Fibroblast of villous mesenchyme (primary cell): ENCODE measurements at places on chromosomes 4 and X. TPM values are rescaled to one million over a fixed set of nuclear protein-coding genes. Genes with fewer than 3 reads are reported as not detected.

DNA sequence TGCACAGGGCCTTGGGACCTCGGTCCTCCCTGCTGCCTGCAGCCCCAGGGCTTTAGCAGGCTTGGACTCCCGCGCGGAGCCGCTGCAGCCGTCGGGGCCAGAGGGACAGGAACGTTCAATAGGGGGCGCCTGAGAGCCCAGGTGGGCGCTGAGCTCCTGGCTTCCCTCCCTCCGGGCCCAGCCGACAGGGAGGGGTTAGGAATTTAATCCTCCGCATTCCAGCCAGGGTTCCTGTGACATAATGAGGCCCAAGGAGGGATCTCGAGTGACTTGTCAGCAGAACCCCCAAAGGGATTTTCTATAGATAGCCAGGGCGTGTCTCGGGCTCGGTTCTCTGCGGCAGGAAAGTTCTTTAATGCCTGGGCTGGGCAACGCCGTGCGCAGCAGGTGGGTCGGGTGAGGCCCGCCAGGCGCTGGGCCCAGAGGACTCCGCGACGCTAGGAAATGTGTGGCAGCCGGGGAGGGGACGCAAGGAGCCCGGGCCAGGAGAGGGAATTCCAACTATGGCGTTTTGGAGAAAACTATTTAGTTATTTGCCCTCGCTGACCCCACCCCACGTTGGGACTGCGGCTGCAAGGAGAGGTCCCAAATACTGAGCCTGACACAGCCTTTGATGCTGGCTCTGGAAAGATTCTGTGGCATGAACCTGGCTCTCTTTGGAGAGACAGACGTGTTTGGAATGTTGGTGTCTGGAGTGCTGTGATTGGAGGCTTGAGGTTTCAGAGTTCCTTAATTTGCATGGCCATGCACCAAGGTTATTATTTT is 285.2 kb upstream of the GATB start:
- DNase-seq = peak; percentile 17

SOWAHB gene
- total RNA-seq = under 0.01 and 0.32 TPM in 2 replicates

PNMA5 gene
- 0.64 TPM in 1 of 2 replicates, not detected in the other for total RNA-seq

ZCCHC18 gene
- total RNA-seq = 0.43 and 0.64 TPM in 2 replicates

DNA sequence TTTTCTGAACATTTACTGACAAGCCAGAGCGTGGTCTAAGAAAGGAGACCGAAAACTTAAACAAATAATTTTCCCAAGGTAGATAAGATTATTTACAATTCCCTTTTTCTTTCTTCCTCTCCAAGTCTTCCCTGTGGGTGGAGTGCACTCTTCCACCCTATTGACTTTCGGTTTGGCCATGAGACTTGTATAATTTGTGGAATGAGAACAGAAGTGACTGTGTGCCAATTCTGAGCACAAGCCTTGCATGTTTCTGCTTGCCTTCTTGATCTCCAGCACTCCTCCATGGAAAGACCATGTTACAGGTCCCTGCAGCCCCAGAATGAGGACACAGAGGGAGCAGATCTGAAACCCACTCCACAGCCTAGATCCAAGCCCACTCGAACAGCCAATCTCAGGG is 150.0 kb upstream of the HPGD start:
- no peak for DNase-seq

S100P gene
- not detected in 2 replicates for total RNA-seq

DNA sequence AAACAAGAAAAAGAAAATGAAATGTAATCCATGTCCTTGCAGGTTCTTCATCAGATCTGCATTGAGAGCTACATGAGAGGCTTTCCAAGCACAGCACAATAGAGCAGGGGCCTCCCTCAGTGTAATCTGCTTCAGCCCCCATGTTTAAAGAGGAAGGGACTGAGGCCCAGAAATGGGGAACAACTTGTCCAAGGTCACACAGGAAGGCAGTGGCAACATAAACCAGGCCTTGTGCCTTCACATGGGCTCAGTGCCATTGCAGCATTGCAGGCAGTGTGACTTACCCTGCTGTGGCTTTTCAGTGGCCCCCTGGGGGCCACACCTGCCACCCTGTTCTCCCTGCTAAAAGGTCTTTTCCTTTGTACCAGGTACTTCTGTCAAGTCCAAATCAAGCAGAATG is 20.9 kb upstream of the CD99L2 start:
- no peak for DNase-seq

DNA sequence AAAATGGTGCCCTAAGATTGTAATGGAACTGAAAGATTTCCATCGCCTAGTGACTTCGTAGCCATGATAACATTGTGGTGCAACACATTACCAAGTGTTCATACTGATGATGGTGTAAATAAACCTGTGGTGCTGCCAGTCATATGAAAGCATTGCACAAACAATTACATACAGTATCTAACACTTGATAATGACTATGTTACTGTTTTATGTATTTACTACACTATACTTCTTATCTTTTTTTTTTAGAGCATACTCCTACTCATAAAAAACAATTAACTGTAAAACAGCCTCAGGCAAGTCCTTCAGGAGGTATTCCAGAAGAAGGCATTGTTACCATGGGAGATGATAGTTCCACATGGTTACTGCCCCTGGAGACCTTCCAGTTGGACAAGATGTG is 152.7 kb upstream of the EDNRA start:
- no peak for DNase-seq

DNA sequence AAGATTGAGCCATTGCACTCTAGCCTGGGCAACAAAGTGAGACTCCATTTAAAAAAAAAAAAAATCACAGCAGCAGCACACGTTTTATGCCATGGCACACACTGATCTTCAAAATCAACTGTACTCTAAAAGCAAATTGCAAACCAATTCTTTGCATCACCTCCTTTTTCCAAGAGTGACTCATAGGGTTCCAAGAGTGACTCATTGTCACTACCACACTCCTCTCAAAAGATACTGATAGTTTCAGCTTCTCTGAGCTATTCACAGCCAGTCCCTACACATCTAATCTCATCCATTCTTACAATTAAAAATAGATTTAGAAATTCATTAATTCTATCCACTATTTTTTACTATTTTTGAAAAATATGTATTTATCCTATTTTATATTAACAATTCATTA is 1494.9 kb upstream of the AGA start:
- no peak for DNase-seq

GRCh38 chr4:81330018-81330417 is 115.0 kb upstream of the PRKG2 start:
- no peak for DNase-seq

GRCh38 chrX:56763556-56764152 is 34.6 kb downstream of the NBDY start:
- DNase-seq = peak; percentile 60

DNA sequence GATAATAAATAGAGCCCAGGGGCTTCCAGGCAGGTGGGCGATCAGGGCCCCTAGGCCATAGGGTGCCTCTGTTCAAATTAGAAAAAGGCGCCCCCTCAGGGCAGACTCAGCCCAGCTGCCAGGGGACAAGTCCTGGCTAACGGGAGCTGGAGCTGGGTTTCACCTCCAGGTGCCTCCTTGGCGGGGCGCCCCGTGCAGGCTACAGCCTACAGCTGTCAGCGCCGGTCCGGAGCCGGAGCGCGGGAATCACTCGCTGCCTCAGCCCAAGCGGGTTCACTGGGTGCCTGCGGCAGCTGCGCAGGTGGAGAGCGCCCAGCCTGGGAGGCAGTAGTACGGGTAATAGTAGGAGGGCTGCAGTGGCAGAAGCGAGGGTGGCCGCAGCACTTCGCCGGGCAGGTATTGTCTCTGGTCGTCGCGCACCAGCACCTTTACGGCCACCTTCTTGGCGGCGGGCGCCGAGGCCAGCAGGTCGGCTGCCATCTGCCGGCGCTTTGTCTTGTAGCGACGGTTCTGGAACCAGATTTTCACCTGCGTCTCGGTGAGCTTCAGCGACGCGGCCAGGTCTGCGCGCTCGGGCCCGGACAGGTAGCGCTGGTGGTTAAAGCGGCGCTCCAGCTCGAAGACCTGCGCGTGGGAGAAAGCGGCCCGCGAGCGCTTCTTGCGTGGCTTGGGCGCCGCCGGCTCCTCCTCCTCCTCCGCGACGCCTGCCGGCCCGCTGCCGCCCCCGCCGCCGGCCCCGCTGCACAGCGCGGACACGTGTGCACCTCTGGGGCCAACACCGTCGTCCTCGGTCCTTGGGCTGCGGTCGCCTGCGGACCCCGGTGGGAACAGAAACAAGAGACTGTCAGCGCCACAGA is 2.4 kb downstream of the NKX3-2 start:
- DNase-seq = no peak

P2RY4 gene
- not detected in 2 replicates for total RNA-seq

GC gene
- total RNA-seq = not detected in 2 replicates

PDE5A gene
- 109 and 162 TPM in 2 replicates for total RNA-seq

ERCC6L gene
- 2.3 and 5.6 TPM in 2 replicates for total RNA-seq

- peak; percentile 61 for DNase-seq
Observed at GRCh38 chr4:43330288-43330687, 437.8 kb downstream of the GRXCR1 start.

- no peak for DNase-seq
Observed at GRCh38 chrX:9196961-9197640, 163.2 kb upstream of the FAM9B start.

- peak; percentile 34 for DNase-seq
Observed at GRCh38 chr4:158858410-158859199, 89.8 kb downstream of the FNIP2 start.

ATG4A gene
- 10.6 and 17.3 TPM in 2 replicates for total RNA-seq

DDIT4L gene
- total RNA-seq = 3.0 and 3.5 TPM in 2 replicates

GRCh38 chrX:29295987-29296680 is 708.9 kb downstream of the IL1RAPL1 start:
- no peak for DNase-seq

- DNase-seq = no peak
Observed at GRCh38 chr4:28918871-28919270, 1801.3 kb upstream of the PCDH7 start.

- no peak for DNase-seq
Observed at GRCh38 chr4:56323327-56323726, 64.0 kb downstream of the AASDH start.

- DNase-seq = peak; percentile 45
Observed at GRCh38 chr4:10117359-10118047, 904 bp upstream of the WDR1 start.

DNA sequence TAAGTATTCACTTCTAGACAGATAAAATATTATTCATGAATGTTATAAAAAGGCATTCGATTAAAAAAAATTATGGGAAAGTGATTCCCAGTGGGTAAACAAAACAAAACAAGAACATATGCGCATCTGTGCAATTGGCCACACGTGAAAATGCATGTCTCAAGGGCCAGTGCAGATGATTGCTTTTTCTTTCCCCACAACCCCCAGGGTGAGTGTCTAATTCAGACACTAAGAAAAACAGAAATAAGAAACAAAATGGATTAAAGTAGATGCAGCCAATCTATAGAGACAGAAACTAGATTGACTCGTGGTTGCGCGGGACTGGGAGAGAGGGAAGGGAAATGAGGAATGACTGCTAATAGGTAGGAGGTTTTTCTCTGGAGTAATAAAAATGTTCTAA is 49.5 kb downstream of the GPM6A start:
- DNase-seq = peak; percentile 0
